GM23338 (cell line): ENCODE measurements at places on chromosomes 7 and 10.

DNA sequence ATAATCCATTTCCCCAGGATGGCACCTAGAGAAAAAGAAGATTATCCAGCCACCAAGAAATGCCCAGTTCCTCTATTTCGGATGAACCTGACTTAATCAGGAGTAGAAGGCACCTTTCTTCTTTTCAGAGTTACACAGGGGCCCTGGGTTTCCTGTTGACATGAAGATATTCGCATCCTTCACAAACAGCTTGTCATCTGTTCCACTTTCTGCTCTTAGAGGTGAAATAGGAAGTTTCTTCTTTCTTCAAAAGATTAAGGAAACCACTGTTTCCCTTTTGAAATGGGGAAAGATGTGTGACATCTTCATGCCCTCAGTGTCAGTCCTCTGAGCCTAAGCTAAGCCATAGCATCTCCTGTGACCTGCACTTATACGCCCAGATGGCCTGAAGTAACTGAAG is 39.1 kb upstream of the RAB18 start:
- DNase-seq, result no peak

DNA sequence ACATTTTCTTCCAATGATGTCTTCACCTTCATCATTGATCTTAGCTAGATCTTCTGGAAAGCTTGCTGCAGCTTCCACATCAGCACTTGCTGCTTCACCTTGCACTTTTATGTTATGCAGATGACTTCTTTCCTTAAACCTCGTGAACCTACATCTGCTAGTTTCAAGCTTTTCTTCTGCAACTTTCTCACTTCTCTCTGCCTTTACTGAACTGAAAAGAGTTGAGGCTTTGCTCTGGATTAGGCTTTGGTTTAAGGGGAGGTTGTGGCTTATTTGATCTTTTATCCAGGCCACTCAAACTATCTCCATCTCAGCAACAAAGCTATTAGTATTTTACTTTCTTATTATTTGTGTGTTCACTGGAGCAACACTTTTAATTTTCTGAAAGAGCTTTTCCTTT is 125.5 kb upstream of the POM121L12 start:
- DNase-seq, result no peak

DNA sequence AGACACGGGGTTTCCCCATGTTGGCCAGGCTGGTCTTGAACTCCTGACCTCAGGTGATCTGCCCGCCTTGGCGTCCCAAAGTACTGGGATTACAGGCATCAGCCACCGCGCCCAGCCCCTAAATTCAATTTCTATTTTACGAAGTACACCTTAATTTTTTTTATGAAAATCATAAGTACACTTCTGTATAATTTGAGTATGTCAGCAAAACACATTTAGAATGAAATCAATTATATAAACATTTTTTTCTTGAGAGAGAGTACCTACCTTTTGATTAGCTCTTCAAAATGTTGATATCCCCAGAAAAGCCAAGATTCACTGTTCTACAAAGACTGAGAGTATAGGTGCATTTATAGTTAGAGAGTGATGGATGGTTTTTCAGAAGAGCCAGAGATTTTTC is 20.5 kb upstream of the ITGA8 start:
- DNase-seq, result no peak

- no peak for DNase-seq
Observed at GRCh38 chr10:80660736-80661135, 123.0 kb downstream of the SH2D4B start.

DNA sequence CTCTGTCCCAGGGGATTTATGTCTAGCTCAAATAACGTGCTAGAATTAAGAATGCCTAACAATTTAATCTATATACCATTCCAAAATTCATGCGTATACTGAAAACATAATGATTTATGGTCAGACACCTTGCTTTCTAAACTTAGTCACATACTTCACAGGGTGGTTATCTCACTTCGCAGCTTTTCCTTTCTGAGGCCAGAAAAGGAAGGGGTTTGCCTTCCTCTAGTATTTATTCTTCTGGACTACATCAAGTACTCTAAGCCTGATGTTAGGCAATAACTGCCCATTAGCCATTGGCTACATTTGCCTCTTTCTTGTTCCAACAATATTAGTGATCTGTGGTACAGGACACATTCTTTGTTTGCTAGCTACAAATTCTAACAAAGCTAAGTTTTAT is 72.6 kb upstream of the FHIP2A start:
- DNase-seq, result no peak

- DNase-seq, result no peak
Observed at GRCh38 chr10:47181052-47181849, 118.7 kb upstream of the GDF10 start.

DNA sequence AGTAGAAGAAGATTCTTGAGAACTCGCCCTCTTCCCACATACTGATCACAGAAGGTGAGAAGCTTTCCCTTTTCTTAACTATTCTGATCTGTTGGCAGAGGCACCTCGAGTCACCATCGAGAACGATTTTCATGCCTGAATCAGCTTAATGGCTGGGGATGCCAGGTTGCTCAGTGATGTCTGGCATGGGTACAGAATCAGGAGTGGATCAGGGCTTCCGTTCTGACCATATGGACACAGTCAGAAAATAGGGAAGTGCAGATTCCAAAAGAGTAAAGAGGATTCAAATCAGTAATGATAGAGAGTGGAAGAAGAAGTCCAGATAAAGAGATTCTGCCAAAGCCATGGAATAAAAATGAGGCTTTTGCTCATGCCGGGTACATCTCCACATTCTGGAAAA is 52.0 kb upstream of the GRB10 start:
- no peak for DNase-seq

- no peak for DNase-seq
Observed at GRCh38 chr10:114400091-114400490, 4.2 kb downstream of the AFAP1L2 start.

DNA sequence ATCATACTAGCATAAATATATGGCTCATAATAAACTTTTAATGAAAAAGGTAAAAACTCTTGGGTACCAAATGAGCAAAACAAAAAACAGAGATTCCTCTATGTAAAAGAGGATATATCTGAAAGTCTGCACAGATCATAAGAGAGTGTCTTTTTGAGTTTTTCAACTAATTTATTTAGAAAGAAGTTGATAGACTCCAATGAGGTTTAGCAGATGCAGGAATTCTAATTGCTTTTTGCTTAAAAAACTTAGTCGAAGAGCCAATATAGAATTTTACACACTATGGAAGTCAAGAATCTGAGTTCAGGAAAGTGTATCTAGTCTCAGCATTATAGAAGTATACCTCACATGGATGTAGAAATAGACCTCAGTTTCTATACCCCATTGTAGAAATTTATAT is 3.4 kb upstream of the MLLT10 start:
- no peak for DNase-seq

DNA sequence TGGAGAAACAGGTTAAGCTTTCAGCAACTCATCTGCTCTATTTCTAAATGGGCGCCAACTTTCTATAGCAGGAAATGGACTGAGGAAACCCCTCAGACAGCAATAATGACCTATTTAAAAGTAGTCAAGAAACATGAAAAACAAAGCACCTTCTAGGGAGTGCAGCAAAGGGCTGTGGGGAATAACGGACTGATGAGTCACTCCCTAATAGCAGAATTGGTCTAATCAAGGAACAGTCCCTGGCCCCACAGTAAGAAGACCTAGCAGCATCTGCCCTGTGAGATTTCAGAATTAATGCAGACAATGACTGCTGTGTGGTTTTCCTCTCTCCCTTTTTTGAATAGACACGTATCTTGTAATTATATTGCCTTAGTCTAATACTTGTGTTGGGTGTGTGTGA is 602.9 kb downstream of the IPMK start:
- no peak for DNase-seq
